ENCODE measurements at places on chromosomes 16 and 17. TPM values are rescaled to one million over a fixed set of nuclear protein-coding genes. Genes with fewer than 3 reads are reported as not detected.

IL34 gene
- total RNA-seq = 0.64 TPM

IRX5 gene
- 59.0 TPM for total RNA-seq

SCIMP gene
- 1.3 TPM for total RNA-seq

CIITA gene
- 14.6 TPM for total RNA-seq

OMG gene
- total RNA-seq = 0.96 TPM

DNA sequence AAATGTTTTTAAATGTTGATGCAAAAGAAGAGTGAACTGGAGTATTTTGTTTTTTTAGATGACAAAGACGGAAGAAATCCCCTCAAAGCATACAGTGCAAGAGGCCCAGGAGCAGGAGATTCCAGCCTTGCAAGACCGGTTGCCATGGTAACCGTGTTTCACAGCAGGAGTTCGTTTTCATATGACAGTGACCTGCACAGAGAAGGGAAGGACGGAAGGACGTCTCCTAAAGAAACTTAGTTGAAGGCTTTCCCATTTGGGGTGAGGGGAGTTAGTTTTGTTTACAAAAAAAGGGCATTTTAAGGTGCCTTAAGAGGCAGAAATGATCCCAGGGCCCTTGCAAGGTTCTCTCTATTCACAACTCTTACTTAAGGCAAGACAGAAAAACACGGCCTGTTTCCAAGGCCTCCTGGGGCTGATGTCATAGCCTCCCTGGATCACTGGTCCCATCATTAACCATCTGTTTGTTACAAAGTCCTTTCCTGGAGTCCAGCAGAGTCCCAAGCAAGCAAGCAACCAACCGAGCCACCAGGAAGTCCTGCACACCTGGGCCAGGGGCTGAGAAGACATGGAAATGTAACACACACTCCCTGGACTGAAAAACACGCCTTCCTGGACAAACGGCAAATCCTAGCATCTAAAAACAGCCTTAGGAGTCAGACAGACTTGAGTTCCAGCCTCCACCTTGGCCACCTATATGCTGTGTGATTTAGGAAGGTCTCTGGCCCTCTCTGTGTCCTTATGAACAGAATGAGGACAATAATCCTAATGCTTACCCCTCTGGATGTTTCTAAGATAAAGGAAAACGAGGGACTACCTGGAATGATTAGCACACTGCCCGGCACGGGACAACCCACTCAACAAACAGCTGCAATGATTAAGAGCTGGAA, 30.3 kb upstream of the RPH3AL start:
- H3K4me3 ChIP-seq = no peak overlapping the region
- H3K27ac ChIP-seq = no peak overlapping the region
- no peaks in the 10 kb centered on the region for H3K4me1 ChIP-seq

GRCh38 chr16:82414476-82414875, 212.3 kb upstream of the CDH13 start:
- no peak overlapping the region for H3K27ac ChIP-seq
- H3K27me3 ChIP-seq = no peaks in the 10 kb centered on the region
- no peak for DNase-seq
- no peaks in the 10 kb centered on the region for H3K36me3 ChIP-seq
- H3K4me1 ChIP-seq = no peaks in the 10 kb centered on the region
- H3K4me3 ChIP-seq = no peak overlapping the region

- no peak for DNase-seq
- no peaks in the 10 kb centered on the region for H3K36me3 ChIP-seq
- peak overlapping the region; percentile 95 for H3K27ac ChIP-seq
- no peak overlapping the region for H3K4me3 ChIP-seq
- H3K4me1 ChIP-seq = no peaks in the 10 kb centered on the region
These were observed 12.3 kb upstream of the UBE2I start for GRCh38 chr16:1297018-1297696.

DNA sequence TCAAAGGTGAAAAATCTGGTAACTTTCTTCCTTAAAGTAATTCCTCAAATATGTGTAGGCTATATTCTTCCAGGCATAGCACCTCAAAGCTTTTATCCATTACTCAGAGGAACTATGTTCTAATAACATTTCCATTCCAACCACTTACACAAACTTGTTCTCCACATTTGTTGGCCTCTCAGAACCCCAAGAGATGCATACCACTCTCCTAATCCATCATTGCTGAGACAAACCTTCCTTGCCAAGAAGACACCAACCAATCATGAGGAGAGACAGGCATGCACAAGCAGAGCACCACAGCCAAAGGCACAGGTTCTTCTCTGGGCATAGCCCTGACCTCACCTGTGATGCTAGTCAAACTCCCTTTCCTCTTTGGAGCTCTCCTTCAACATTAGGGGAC, 20.9 kb downstream of the CDH11 start:
- H3K36me3 ChIP-seq = no peaks in the 10 kb centered on the region
- H3K4me3 ChIP-seq = no peak overlapping the region
- no peaks in the 10 kb centered on the region for H3K27me3 ChIP-seq
- H3K4me1 ChIP-seq = no peaks in the 10 kb centered on the region

DNA sequence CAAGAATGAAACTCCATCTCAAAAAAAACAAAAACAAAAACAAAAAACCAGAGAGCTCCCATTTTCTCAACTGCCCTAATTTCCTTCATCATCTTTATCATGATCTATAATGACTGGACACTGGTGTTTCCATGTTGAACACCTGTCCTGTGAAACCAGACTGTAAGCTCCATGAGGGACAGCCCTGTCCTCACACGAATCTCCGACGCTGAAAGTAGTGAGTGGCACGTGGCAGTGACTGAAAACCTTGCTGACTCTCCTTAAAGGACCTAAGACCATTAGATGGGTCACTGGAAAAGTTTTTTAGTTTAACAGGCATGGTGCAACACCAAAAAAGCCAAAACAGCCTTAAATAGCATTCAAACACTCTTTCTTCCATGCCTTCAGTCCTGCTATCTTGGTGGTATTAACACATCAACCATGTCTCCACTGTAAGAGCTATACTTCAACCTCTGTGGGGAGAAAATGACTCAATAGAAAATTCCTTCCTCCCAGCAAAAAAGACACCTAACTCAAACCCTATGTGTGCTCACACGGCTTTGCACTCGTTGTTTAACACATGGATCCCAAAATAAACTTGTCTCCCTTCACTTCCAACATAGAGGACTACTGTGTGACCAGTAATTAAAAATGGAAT, 8.3 kb downstream of the AXIN2 start:
- no peaks in the 10 kb centered on the region for H3K27me3 ChIP-seq
- peaks cover 5% of the 10 kb centered on the region for H3K4me1 ChIP-seq
- H3K27ac ChIP-seq = no peak overlapping the region

DNA sequence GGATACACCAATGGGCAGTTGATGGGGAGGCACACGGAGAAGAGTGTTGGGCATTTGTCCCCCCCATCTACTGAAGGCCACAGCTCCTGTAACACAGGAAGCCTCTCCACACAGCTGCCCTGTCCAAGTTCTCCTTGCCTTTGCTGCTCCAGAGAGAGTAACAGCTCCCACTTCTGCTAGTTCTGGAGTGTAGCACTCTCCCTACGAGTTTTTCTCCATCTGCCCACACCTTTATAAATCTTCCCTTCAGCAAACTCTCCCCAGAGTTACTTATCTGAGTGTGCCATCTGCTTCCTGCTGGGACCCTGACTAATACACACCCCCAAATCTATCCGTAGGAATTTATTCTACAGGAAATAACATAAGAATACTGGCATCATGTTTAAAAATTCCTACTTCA, 42.6 kb upstream of the ERN1 start:
- no peak overlapping the region for H3K27ac ChIP-seq
- H3K27me3 ChIP-seq = no peaks in the 10 kb centered on the region
- no peak overlapping the region for H3K4me3 ChIP-seq
- H3K36me3 ChIP-seq = no peaks in the 10 kb centered on the region
- DNase-seq = no peak

DNA sequence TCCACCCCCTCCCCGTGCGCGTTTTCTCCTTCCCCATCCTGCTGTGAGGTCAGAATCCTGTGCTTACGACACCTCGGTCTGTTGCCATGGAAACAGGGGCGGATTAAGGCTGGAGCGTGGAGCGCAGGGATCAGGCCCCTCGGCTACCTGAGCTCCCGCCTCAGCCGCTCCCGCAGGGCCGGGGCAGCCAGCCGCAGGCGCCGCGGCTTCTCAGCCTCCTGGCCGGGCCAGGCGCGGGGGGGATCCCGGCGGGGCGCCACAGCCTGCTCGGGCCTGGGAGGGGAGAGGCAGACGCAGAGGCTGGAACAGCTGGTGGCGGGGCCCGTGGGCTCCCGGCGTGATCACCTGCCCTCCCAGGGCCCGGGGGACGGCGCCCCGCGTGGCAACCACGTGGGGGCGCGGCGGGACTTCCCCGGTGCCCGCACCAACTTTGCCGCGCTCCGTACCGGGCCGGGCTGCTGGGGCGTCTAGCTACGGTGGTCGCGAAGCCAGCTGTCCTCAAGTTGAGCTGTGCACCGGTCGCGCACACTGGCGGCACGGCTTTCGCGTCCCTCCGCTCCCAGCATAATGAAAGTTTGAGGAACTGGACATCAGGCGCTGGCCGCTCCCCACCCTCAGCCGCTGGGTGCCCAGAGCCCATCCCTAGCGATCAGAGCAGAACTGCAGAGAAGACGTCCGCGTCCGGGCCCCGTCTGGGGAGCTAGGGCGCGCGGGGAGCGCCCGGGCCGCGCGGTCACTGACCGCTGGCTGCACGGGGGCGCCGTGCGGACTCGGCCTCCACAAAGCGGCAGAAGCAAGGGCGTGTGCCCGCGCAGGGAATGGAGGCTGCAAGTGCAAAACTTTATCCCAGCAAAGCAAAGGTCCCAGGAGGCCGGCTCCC, 1.2 kb downstream of the RTN4RL1 start:
- H3K27ac ChIP-seq = peak overlapping the region; percentile 60
- H3K4me1 ChIP-seq = no peaks in the 10 kb centered on the region
- peak; percentile 72 for DNase-seq
- no peaks in the 10 kb centered on the region for H3K36me3 ChIP-seq

GRCh38 chr17:7380855-7381683, at the start of gene TNK1:
Gene TNK1, plus strand, starts transcription at chr17:7381089. Its CDS starts 1,838 bp downstream, at chr17:7382927.
- peak within 1 kb of the TSS; percentile 88 for H3K27ac ChIP-seq
- no peaks in the 10 kb centered on the region for H3K27me3 ChIP-seq
- peak within 1 kb of the TSS; percentile 75 for H3K4me3 ChIP-seq
- H3K4me1 ChIP-seq = peaks cover 4% of the 10 kb centered on the region
- no peaks in the 10 kb centered on the region for H3K36me3 ChIP-seq

GRCh38 chr16:85461814-85462713, 151.1 kb upstream of the GSE1 start:
- no peaks in the 10 kb centered on the region for H3K27me3 ChIP-seq
- DNase-seq = no peak
- peak overlapping the region; percentile 25 for H3K4me3 ChIP-seq
- H3K27ac ChIP-seq = peak overlapping the region; percentile 89
- H3K36me3 ChIP-seq = no peaks in the 10 kb centered on the region

DNA sequence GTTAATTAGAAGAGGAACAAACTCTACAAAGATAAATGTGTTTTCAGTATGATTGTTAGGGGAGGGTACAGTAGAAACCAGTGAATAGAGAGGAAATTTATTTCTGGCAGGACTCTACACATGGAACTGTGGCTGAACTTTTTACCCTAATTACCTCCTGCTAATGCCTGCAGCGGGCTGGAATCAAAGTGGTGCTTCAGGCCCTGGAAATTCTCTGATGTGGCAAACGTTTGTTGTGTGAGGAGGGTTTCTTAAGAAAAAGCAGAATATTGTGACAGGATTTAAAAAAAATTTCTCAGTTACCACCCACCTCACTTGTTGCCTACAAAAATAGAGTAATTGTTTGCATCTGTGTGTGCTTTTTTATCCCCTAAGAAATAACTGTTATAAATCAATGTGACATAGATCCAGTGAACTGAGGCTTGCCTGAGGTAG, 154.5 kb downstream of the BCAS3 start:
- no peaks in the 10 kb centered on the region for H3K36me3 ChIP-seq
- no peaks in the 10 kb centered on the region for H3K4me1 ChIP-seq
- H3K27me3 ChIP-seq = no peaks in the 10 kb centered on the region

DNA sequence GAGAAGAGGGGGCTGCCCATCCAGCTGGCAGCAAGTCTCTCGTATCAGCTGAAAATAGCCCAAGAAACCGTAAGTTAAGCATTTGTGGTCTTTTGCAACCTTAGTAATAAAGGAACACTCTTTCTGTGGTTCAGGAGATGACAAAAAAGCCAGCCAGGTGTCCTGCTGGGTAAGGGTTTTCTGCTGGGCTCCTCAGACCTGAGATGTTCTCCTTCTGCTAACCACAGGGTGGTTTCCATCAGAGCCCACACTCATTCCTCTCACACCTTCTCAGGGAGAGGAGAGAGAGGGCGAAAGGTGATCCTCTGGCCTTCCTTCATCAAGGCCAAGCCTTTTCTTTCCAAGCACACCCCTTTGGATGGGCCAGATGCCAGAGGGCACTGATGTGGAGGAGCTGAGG, 70.7 kb downstream of the TEX14 start:
- H3K4me1 ChIP-seq = no peaks in the 10 kb centered on the region
- no peaks in the 10 kb centered on the region for H3K36me3 ChIP-seq
- H3K27me3 ChIP-seq = no peaks in the 10 kb centered on the region
- no peak overlapping the region for H3K4me3 ChIP-seq
- H3K27ac ChIP-seq = no peak overlapping the region

GRCh38 chr16:2278272-2278608, 10.3 kb upstream of the RNPS1 start:
- H3K27ac ChIP-seq = no peak overlapping the region
- H3K4me3 ChIP-seq = no peak overlapping the region
- no peaks in the 10 kb centered on the region for H3K27me3 ChIP-seq
- no peak for DNase-seq
- no peaks in the 10 kb centered on the region for H3K4me1 ChIP-seq

GRCh38 chr16:12896562-12896961, 4.8 kb upstream of the SHISA9 start:
- no peak overlapping the region for H3K27ac ChIP-seq
- no peak for DNase-seq
- H3K36me3 ChIP-seq = no peaks in the 10 kb centered on the region
- H3K4me1 ChIP-seq = no peaks in the 10 kb centered on the region
- H3K4me3 ChIP-seq = no peak overlapping the region

- no peaks in the 10 kb centered on the region for H3K36me3 ChIP-seq
- no peak for DNase-seq
- H3K27me3 ChIP-seq = no peaks in the 10 kb centered on the region
- H3K4me1 ChIP-seq = no peaks in the 10 kb centered on the region
These were observed 277.6 kb downstream of the CBLN1 start for GRCh38 chr16:49003992-49004391.

DNA sequence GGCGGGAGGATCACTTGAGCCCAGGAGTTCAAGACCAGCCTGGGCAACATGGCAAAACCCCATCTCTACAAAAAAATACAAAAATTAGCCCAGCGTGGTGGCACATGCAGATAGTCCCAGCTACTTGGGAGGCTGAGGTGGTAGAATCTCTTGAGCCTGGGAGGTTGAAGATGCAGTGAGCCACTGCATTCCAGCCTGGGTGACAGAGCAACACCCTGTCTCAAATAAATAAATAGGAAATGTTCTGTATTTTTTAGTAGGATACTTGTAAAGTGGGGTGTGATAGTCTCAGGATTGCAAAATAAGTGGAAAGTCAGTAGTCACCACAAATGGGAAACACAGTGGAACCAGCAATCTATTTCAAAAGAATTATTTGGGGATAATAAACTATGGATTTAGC, 4.0 kb downstream of the RSPRY1 start:
- H3K4me3 ChIP-seq = no peak overlapping the region
- no peak for DNase-seq
- no peak overlapping the region for H3K27ac ChIP-seq
- H3K27me3 ChIP-seq = no peaks in the 10 kb centered on the region

- H3K27me3 ChIP-seq = no peaks in the 10 kb centered on the region
- H3K4me3 ChIP-seq = no peak overlapping the region
- H3K27ac ChIP-seq = no peak overlapping the region
- no peaks in the 10 kb centered on the region for H3K36me3 ChIP-seq
- no peak for DNase-seq
These were observed 214.6 kb upstream of the SALL1 start for GRCh38 chr16:51365715-51366114.

Measured in breast epithelium (tissue), 4 donors.